ENCODE measurements at places on chromosomes 5 and 9. TPM values are rescaled to one million over a fixed set of nuclear protein-coding genes. Genes with fewer than 3 reads are reported as not detected.
A peak's percentile ranks its signal among the peaks of the same experiment; 100 is the strongest.

- no peaks in the 10 kb centered on the region for H3K27me3 ChIP-seq
- DNase-seq = no peak
- H3K27ac ChIP-seq = no peak overlapping the region
- H3K4me1 ChIP-seq = peaks cover 12% of the 10 kb centered on the region
- H3K4me3 ChIP-seq = no peak overlapping the region
These were observed 40.8 kb downstream of the FAM78A start for GRCh38 chr9:131235480-131235851.

GRCh38 chr5:52603778-52604554 lies 183.8 kb upstream of the ITGA1 start:
- H3K27ac ChIP-seq = peak overlapping the region; percentile 71
- no peaks in the 10 kb centered on the region for H3K27me3 ChIP-seq
- DNase-seq = peak; percentile 33
- no peaks in the 10 kb centered on the region for H3K36me3 ChIP-seq
- H3K4me1 ChIP-seq = peaks cover 18% of the 10 kb centered on the region

- no peak overlapping the region for H3K4me3 ChIP-seq
- H3K36me3 ChIP-seq = no peaks in the 10 kb centered on the region
- no peaks in the 10 kb centered on the region for H3K4me1 ChIP-seq
These were observed 5.4 kb downstream of the SNX2 start for GRCh38 chr5:122780296-122780695.

GRCh38 chr5:169121630-169122420 lies 179.1 kb downstream of the SLIT3 start:
- H3K4me1 ChIP-seq = peaks cover 8% of the 10 kb centered on the region
- no peaks in the 10 kb centered on the region for H3K36me3 ChIP-seq
- no peaks in the 10 kb centered on the region for H3K27me3 ChIP-seq
- no peak overlapping the region for H3K27ac ChIP-seq

DNA sequence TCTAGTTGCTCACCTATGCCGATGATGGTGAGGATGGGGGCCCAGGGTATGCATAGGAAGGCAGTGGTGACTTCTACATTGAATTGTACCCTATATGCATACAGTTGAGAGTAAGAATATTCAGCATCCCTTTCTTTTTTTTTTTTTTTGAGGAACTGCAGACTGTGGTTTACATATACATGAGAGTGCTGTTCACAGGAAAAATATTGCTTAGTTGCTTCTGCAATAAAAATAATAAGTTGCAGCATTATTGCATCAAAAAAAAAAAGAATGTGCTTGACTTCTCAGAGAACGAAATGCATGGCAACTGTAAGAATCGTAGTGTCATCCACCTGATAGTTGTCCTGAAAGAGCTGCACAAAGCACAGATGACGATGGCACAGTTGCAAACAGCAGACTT lies 52.8 kb downstream of the PTCD2 start:
- no peak overlapping the region for H3K27ac ChIP-seq
- H3K27me3 ChIP-seq = no peaks in the 10 kb centered on the region
- H3K4me1 ChIP-seq = no peaks in the 10 kb centered on the region
- no peak overlapping the region for H3K4me3 ChIP-seq

F2RL2 gene
- 2.6 TPM for total RNA-seq
